ENCODE measurements at places on chromosomes 12 and 14.

DNA sequence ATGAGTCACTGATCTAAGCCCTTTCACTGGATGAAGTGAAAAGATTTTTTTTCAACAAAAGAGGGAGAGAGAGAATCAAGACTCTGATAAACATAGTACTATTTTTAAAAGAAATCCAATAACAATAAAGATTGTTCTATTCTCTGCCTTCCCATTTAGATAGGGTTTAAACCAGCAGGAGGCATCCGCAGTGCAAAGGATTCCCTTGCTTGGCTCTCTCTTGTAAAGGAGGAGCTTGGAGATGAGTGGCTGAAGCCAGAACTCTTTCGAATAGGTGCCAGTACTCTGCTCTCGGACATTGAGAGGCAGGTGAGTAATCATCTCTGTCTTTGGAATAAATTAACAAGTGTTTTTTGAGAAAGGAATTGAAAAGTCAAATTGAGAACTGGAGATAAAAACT is 124.9 kb downstream of the DERA start:
- no peak for DNase-seq

GRCh38 chr12:25699454-25699853 is 146.4 kb upstream of the LMNTD1 start:
- no peak for DNase-seq

DNA sequence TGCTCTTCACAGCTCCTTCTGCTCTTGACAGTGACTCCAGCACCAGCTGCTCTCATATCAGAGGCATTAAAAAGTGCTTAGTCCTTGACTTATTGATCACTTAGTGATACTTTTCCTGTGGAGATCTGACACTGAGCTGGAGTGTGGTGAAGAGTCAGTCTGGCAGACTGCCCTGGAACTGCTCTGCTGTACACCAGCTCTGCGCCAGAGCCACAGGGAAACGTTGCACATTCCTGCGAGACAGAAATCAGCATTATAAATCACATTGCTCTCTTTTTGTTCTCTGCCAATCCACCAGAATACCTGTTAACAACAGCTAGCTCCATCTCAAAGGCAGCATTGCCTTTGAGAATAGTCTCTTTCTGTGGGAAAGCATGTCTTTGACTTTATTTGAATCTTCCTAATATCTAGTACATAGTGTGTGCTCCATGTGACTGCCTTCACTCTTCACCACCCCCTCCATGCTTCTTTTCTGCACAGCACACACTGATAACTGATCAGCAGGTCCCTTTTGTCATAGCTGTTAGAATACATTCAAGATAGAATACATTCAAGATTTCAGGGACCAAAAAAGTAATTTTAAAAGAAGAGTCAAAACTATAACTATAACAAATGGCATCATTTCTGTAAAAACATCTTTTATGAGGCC is 48.2 kb upstream of the VSX2 start:
- DNase-seq, result no peak

DNA sequence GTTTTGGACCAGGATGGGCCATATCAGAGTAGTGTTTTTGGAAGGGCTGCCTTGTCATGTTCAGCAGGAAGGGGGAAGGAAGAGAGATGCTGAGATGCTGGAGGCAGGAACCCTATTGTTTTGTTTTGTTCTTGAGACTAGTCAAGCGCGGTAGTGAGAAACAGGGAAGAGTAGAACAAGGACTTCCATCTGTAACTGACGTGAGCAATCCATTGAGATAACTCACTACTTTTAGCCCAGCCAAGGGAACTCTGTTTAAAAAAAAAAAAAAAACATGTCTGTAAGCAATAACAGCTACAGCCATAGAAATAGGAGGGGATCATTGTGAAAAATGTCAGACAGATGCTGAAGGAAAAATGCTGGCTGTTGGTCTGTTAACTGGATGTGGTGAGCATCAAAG is 34.0 kb downstream of the CD9 start:
- DNase-seq, result no peak

- no peak for DNase-seq
Observed at GRCh38 chr14:99137913-99138571, 134.0 kb downstream of the BCL11B start.

DNA sequence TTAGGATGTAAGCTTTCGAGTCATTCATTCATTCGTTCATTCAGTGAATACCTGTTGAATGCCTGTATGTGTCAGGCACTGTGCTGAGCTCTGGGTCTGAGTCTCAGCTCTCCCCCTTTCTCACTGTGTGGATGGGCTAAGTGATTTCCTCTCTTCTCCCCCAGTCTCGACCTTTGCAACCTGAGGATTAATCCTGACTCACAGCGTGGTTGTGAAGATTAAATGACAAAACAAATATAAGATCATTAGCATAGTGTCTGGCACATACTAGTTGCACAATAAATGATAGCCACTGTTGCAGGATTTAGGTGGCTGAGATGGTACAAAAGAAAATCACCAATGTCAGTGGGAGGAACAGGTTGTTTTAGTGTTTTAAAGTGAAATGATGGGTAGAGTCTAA is 136.7 kb downstream of the GPR135 start:
- no peak for DNase-seq

DNA sequence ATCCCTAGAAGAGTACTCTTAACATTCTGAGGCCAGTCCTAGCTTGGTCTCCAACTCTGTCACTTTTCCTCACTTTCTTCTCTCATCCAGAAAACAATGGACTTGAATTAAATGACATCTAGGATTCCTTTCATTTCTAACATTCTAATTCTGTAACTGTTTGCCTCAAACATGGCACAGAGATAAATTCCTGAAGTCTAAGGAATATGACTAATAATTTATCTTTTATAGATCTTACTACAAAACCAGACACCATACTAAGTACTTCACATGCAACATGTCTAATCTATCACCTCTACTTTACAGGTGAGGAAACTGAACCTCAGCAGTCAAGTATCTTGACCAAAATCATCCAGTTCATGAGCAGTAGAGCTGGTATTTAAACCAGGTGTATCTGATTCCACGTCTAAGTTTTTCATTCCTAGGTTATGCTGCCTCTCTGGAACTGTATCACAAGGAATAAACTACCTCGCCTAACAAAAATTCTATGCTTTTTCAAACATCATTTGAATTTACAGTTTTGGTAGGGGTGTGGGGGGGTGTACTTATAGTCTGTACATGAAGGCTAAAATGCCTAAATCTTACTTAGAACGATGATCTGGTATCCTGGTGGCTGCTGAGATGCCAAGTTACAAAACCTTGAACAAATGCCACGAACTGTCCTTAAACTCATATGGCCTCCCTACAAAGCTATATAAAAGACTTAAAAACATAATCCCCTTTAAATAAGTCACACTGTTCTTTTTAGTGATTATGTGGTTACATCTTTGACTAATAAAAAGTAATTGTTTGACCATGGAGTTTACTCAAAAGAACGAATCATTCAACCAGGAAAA is 41.6 kb downstream of the ATXN2 start:
- no peak for DNase-seq

GRCh38 chr14:97315790-97316189 is 518.6 kb downstream of the VRK1 start:
- no peak for DNase-seq

GRCh38 chr14:54572316-54572715 is 5.4 kb downstream of the SAMD4A start:
- no peak for DNase-seq

- no peak for DNase-seq
Observed at GRCh38 chr14:99781091-99781490, 12.1 kb upstream of the EML1 start.

- DNase-seq, result no peak
Observed at GRCh38 chr12:51025338-51025835, 797 bp downstream of the SLC11A2 start.

- no peak for DNase-seq
Observed at GRCh38 chr14:51073731-51074130, 21.2 kb downstream of the TRIM9 start.

DNA sequence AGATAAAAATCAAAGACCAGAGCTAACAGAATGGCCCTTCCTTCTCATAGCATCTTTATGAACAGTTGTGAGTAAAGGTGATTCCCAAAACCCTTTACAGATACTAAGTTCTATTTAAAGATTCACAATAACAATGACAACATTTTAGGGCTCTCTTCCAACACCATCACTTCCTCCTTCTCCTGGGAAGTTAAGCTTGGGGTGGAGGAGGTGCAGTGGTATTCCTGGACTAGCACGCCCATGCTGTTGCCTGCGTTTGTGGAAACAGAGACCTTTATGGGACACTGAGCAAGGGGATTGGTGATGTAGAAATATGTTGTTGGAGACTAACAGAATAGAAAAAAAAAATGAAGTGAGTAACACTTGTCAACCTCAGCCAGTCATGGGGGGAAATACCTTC is 22.5 kb downstream of the SYNE2 start:
- no peak for DNase-seq

GRCh38 chr12:104632724-104633201 is 176.0 kb downstream of the CHST11 start:
- no peak for DNase-seq

GRCh38 chr12:112116232-112117060 is 7.9 kb upstream of the NAA25 start:
- DNase-seq, result no peak

- DNase-seq, result no peak
Observed at GRCh38 chr12:103997286-103997900, 31.7 kb downstream of the TDG start.

- DNase-seq, result no peak
Observed at GRCh38 chr12:55663391-55663790, 26.7 kb downstream of the OR10P1 start.

GRCh38 chr12:94031763-94032162 is 116.6 kb upstream of the PLXNC1 start:
- DNase-seq, result no peak

DNA sequence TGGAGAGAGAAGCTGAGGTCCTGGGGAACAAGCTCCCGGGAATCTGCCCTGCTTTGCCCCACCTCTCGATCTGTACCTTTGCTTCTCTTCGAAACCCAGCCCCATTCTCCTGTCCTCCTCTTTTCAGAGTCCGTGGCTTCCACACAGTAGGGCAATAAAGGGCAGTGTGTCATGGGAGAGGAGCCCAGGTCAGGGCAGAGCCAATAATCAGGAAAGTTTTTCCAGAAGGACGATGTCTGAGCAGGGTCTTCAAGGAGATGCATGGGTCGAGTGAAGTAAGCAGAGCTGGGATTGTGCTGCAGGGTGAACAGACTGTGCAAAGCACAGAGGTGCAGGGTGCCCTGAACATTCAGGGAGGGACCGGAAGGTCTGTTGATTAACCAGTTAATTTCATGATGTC is 22.1 kb upstream of the SERPINA4 start:
- DNase-seq, result no peak

- no peak for DNase-seq
Observed at GRCh38 chr14:61621444-61621843, 73.9 kb upstream of the HIF1A start.

DNA sequence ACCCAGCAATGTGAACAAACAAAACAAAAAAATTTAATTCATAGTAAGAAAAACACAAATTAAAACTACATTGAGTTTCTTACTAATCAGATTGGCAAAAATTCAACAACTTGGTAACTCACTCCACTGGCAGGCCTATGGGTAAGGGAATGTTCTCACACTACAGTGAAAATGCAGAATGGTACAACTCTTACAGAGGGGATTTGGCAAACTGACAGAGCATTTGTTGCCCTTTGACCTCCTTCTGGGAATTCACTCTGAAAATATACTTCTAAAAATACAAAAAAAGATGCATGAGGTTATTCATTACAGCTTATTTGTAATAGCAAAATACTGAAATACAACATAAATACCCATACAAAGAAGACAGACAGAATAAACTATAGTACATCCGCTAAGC is 32.8 kb downstream of the ABCD2 start:
- DNase-seq, result no peak

- DNase-seq, result no peak
Observed at GRCh38 chr12:122079033-122079531, 526 bp downstream of the MLXIP start.

DNA sequence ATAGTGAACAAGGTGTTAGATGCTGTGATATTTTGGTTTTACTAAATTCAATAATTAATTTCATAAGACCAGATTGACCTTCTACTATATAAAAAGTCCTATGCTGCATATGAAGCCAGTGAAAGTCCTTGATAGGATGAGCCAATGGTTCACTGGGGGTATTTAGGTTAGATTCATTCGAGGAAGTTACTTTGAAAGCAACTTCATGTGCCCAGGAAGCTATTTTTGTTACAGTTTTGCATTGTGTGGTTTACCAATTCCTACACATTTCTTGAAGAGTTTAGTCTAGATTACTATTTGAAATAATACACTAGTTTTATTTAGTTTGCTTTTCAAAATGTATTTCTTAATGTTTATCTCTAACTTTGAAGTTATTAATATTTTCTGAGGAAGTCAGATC is 58.5 kb upstream of the RMST start:
- no peak for DNase-seq

DNA sequence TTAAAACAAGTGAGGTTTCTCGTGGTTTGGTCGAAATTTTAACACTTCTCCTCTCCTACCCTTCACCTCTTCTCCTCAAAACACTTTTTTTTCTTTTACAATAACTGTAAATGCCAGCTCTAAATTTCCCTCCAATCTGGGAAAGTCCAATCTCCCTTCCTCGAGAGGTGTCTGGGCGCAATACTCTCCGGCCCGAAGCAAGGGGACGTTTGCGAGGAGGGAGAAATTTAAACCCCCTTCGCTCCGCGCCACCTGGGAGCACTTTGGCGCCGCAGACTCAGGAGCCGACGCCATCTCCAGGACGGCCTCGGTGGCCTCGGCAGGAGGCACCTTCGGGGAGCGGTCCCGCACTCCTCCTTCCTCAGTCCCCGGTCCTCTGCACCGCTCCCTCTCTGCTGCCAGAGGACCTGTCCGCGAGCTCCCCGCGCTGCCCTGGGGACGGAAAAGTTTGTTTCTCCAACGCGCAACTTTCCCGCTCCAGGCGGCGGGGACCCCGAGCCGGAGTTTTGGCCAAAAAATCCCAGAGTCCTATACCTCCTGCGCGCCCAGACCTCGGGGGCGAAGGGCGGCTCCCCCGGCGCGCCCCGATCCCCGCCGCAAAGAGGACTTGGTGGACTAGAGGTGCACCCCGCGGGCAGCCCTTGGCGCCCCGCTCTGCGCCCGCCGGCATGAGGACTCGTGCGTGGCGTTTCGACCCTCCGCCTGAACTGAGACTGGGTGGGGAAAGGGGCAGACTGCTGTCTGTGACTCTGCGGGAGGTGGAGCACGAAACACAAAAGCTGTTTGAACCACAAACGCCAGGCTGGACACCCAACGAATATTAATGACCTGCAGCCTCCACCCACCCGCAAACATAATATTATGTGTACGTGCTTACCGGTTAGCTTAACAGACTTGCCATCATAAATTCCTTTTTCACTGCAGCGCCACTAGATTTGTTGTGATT is 95.2 kb upstream of the HMGA2 start:
- no peak for DNase-seq

DNA sequence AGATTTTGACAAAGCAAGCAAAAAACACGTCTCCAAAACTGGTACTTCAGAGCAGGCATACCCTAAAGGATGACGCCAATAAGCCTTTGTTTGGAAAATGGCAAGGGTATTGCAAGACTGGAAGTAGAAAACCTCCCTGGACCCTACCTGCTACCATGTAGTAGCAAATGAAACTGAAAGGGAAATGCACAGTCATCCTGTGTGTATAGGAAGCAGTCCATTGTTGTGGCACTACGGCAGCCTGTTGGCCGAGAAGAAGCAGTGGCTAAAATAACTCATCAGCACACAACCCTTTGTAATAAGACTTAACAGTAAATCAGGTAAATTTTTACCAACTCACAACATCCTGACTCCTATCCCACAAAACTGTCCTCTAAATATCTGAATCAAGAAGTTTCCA is 386.4 kb downstream of the RGS6 start:
- DNase-seq, result no peak
